ENCODE measurements at places on chromosomes 5 and 9.

DNA sequence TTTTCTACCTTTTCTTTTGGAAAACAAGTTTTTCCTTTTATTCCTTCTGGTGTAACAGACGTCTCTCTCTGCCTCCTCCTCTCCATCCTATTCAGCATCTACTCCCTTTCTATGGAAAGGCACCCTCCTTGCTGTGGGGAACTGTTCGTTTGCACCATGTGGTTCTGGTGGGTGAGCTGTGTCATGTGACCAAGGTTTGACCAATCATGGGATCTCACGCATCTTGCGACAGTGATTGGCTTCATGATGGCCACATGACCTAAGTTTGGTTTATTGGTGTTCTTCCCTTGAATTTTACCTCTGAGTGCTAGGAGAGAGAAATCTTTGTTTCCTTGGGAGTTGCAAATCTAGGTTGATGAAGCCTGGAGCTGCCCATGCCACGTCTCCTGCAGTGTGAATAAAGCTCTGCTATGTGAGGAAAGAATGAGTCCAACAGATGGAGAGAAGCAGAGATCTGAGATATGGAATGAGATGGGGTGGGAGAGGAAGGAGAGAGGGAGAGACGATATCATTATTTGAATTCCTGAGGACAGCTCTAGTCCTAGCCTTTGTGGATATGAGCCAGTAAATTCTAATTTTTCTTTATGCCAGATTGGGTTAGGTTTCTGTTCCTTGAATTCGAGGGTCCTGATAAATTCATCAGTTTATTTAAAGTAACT is 178.8 kb upstream of the IL12B start:
- no peak for DNase-seq

GRCh38 chr5:5705010-5705409 is 282.5 kb downstream of the ICE1 start:
- no peak for DNase-seq

- DNase-seq, result no peak
These were observed 1.0 kb upstream of the RXRA start for GRCh38 chr9:134325096-134325812.

DNA sequence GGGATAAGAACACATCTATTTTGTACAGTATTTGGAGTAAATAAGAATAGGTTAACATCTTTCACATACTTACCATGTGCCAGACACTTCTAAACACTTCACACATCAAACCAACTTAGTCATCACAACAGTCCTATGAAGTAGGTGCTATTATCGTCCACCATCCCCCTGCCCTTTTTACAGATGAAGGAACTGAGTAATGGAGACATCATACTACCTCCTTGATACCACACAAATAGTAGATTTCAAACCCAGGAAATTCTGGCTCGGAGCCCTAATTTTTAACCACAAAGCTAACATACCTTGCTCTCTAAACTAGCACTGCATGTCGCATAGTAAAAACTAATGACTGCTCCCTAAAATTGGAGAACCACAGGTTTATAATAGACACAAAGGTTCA is 4.2 kb upstream of the ZNF366 start:
- DNase-seq, result no peak

DNA sequence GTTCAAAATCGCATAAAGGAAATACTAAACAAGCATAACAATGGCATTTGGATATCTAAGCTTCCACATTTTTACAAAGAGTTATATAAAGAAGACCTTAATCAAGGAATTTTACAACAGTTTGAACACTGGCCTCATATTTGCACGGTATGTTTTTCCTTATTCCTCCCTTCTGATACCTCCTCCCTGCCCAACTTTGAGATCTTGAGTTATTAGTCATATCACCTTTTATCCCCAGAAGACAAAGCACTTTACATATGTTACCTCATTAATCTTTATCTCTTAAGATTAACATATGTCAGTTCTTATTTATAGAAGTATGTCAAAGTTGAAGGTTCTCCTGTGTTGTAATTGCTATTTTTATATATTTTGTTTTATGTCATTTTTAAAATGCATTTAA is 29.8 kb downstream of the TDRD7 start:
- no peak for DNase-seq

DNA sequence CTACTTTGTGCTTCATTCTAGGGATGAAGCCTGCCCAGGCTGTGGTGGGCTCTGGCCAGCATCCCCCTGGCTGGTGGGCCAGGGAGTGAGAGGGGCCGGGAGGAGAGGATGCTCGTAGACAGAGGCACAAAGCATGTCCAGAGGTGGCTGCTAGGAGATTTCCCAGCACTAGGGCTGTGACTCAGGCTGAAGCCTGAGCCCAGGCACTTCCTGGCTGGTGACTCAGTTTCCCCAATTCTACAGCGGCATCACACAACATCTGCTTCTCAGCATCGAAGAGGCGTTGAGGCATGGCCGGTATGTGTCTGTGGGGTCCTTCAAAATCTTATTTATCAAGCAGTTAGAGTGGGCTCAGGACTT is 55.6 kb downstream of the DUSP1 start:
- no peak for DNase-seq

GRCh38 chr9:70120834-70121510 is 77.3 kb downstream of the MAMDC2 start:
- DNase-seq, result no peak

DNA sequence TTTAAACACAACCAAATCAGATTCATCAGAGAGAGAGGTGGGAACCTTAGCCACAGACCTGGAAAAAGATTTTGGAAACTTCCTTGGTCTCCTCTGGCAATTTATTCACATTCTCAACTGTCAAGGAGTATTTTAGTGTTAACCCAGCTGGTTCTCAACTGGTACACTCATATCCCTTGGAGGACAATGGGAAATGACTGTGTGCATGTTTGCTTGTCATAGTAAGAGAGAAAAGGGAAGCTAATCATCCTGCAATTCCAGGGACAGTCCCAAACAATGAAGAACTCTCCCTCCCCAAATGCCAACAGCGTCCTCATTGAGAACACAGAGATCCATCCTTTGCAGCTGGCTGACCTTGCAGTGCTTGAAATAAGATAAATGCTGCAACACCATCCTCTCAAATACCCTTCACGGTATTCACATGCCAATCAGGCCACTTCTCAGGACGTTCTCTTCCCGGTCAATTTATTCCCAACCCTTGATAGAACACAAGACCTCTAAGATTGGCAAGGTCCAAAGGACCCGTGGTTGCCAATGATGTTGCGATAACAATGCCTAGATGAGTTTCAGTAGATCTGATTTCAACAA is 75.5 kb downstream of the EPB41L4B start:
- DNase-seq, result no peak

DNA sequence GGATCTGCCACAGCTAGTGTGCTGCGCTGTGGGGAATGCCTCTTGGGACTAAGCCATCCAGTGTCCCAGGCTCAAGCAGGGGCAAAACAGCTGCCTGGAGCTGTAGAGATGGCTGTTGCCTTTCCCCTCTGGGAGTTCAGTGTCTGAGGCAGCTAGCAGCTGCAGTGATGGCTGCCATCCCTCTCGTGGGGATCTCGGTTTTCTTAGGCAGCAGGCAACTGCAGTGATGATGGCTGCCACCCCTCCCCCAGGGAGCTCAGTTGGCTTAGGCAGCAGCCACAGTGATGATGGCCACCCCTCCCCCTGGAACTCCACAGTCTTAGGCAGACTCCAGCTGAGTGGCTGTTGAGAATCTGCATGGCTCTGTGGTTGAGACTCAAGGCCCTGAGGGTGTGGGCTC is 1389.2 kb upstream of the NUDT12 start:
- no peak for DNase-seq

DNA sequence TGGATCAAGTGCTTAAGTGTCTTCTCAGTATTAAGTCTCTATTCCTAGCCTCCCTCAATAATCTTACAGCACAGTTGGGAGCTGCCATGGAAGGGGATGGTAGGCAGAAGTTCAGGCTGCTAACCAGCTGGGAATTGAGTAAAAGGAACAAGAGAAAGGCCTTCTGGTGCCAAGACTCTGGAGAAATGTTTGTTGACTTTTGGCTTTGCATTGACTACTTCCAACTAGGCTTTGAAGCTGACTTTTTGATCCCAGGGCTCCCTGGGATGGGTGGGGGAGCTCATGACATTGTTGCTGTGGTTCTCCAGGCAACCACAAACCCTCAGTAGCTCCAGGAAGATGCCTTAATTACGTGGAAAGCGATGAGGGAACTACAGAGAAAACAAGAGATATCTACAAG is 85.2 kb upstream of the HTR4 start:
- no peak for DNase-seq

- no peak for DNase-seq
These were observed 282.2 kb upstream of the FAM174A start for GRCh38 chr5:100252944-100253343.

- no peak for DNase-seq
These were observed 88.0 kb upstream of the SLC12A2 start for GRCh38 chr5:127995556-127995955.

DNA sequence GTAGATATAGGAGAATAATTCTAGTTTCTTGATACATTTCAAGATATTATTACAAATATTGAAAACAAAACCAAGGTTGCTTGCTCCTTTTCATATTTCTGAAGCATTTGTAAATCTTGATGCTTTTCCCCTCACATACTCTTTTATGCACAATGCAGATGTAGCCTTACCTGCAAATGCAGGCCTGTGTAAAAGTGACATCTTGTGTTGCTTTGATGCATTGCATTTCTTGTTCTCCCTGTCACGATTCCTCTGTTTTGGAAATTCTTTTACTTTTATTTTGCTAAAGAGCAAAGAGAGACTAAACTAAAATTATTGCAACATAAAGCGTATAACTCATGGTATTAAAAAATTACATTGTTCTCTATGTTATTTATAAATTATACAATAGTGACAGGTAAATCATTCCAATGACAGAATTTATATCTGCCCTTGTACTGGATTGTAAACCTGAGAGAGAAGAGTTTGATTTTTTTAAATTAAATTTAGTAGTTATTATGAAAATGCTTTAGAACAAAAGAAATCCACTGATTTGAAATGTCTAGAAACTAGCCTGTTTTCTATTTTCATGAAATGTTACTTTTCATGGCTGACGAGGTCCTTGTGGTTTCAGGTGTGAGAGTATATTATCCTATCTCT is 970.0 kb downstream of the MAT2B start:
- DNase-seq, result no peak

GRCh38 chr5:54524082-54524481 is 6.5 kb downstream of the SNX18 start:
- no peak for DNase-seq

Measured in stimulated activated CD8-positive, alpha-beta memory T cell treated with anti-CD3 and anti-CD28 coated beads, Interleukin-4, amount 100 ng/mL, for 4 hours (primary cell).